ENCODE measurements at places on chromosomes 1 and 21. TPM values are rescaled to one million over a fixed set of nuclear protein-coding genes. Genes with fewer than 3 reads are reported as not detected.
A peak's percentile ranks its signal among the peaks of the same experiment; 100 is the strongest.

Gene CYYR1
- not detected for total RNA-seq

Gene TMEM125
- not detected for total RNA-seq

Gene OR2M4
- total RNA-seq: not detected

Gene SLAMF7
- not detected for total RNA-seq

Gene TSTD1
- total RNA-seq: not detected

- H3K27me3 ChIP-seq: peaks cover 2% of the 10 kb centered on the region
- H3K4me1 ChIP-seq: peaks cover 41% of the 10 kb centered on the region
- H3K36me3 ChIP-seq: peaks cover 14% of the 10 kb centered on the region
- no peak for DNase-seq
Measured at GRCh38 chr21:28993293-28993629, 584 bp upstream of the LTN1 start.

DNA sequence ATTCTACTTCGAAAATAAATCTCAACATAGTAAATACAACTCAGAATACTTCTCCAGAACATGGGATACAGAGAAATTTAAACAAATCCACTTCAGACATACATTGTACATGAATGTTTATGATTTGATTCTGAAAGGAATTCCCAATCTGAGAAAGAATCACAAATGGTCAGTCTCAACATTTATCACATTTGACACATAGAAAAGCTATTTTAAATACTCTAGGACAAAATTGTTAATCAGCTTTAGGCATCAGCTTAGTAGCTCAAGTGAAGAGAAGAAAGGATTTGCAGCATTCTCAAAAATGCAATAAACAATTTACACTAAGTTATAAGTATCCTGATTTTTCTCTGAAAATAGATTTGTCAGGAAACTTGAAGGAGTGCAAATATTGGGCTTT is 184.8 kb downstream of the PTPRC start:
- no peak for DNase-seq
- no peaks in the 10 kb centered on the region for H3K4me1 ChIP-seq
- no peak overlapping the region for H3K27ac ChIP-seq
- H3K27me3 ChIP-seq: peaks cover 1% of the 10 kb centered on the region

DNA sequence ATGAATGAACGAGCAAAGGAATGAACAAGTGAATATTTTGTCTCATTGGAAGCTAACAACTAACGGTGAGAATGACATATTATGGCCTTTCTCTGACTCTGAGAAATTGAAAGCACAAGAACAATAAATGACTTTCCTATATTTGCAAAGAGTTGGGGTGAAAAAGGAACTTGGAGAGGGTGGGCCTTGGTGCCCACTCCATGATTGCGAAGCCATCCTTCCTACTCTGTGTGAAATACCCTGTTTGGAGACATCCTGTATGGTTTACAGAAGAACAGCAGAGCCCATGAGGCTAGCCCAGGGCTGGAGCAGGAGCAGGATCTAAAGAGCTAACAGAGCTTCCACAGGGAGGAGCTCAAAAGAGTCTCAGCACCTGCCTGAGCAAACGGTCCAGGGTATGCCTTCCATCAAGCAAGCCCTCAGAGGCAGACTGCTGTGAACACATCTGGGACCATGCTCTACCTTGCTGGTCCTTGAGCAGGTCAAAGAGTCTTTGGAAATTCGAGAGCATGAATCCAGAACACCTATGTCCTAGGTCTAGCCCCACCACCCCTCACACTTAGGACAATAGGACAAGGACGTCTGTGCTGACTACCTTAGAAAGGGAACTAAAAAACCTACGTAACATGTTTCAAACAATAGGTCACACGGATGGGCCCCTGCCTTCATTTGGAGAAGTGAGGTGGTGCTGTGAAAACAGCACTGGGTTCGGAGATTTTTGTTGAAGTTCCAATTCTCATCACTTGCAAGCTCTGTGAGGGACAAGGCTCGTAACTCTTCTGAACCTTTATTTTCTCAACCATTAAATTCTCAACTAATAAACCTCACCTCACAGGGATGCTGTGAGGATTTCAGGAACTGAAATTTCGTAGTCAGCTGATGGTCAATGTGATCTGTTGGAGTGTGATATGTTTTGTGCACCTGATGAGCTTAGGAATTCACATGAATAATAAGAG is 377.4 kb downstream of the RRAGC start:
- DNase-seq: no peak
- H3K4me3 ChIP-seq: no peak overlapping the region
- no peak overlapping the region for H3K27ac ChIP-seq
- H3K4me1 ChIP-seq: no peaks in the 10 kb centered on the region
- no peaks in the 10 kb centered on the region for H3K27me3 ChIP-seq

DNA sequence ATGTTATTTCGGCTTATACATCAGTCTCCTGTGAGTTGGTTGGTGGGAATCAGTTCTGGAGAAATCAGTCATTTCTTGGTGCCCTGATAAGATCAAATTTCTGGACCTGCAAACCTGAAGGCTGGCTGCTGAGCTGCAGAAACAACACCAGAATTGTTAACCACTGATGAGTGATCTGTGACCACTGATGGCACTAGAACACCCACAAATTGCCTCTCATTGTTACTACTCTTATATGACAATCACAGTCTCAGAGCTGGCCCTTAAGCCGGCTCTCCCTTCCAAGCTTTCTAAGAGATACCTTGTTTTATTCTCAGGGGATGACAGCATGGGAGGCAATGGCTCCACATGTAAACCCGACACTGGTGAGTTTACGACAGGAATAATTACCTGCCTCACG is 1.9 kb downstream of the C1orf162 start:
- DNase-seq: no peak
- no peaks in the 10 kb centered on the region for H3K27me3 ChIP-seq
- H3K4me1 ChIP-seq: peaks cover 15% of the 10 kb centered on the region
- no peak overlapping the region for H3K4me3 ChIP-seq

- H3K4me1 ChIP-seq: no peaks in the 10 kb centered on the region
- peaks cover 9% of the 10 kb centered on the region for H3K36me3 ChIP-seq
- DNase-seq: no peak
- no peak overlapping the region for H3K4me3 ChIP-seq
Measured at GRCh38 chr1:2299131-2299627, 71.1 kb downstream of the SKI start.

DNA sequence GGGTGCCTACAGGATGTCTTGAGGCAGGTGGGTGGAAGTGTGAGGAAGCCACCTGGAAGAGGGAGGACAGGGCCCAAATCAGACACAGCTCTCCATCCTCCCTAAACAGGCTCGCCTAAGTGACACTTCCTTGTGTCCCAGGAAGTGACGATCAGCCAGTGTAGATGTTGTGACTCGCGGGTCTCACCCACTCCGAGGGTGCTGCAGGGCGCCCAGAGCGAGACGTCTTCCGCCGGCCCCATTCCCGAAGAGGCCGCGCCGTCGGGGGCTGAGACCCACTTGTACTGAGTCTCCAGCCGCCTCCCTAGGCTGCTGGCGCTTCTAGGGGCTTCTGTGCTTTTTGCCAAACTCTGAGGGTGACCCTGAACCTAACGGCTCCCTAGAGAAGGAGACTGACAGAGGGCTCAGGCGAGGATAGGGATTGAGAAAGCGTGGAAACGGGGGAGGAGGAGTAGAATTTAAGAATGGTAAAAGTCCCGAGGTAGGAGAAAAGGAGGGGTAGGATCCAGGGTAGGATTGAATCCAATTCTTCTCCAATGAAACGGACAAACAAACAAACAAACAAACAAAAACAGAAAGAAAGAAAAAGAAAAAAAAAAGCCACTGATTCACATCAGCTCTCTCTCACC is 543 bp upstream of the MARK1 start:
- DNase-seq: no peak
- H3K27ac ChIP-seq: no peak overlapping the region
- peaks cover 10% of the 10 kb centered on the region for H3K4me1 ChIP-seq
- H3K36me3 ChIP-seq: no peaks in the 10 kb centered on the region

DNA sequence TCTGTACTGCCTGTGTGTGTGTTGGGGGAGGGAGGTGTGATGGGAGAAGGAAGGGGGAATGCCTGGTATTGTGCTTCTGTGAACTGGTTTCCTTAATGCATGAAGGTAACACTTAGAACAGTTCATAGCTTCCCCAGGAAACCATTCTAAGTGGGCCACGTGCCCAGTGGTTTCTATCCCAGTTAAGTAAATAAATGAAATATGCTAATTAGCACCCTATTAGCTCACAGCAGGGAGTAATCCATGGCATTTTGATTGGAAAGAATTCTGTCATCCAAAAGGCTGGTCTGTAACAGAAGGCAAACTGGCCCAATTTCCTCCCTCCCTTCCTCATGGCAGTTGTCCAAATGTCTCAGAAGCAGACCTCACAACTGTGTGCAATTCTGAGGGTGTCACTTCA is 199.3 kb downstream of the TTLL7 start:
- no peak for DNase-seq
- no peaks in the 10 kb centered on the region for H3K36me3 ChIP-seq
- no peaks in the 10 kb centered on the region for H3K27me3 ChIP-seq

DNA sequence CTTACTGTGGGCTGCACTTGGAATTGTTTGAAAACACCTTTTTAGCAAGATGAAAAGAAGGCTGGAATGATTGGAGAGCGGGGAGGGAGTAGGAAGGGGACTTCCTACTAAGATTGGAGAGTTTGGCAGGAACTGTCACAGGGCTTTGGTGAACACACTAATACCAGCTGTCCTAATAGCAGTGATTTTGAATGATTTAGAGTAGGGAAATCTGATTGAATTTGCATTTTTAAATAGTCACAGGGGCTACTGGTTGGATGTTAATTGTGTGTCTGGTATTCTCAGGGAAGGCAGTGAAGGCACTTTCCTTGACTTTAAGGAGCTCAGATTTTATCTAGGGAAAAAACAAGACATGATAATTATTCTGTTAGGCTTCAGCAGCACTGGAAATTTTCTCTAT is 2.5 kb upstream of the HMGCL start:
- DNase-seq: no peak
- H3K4me1 ChIP-seq: peaks cover 23% of the 10 kb centered on the region
- H3K36me3 ChIP-seq: no peaks in the 10 kb centered on the region
- no peak overlapping the region for H3K27ac ChIP-seq

DNA sequence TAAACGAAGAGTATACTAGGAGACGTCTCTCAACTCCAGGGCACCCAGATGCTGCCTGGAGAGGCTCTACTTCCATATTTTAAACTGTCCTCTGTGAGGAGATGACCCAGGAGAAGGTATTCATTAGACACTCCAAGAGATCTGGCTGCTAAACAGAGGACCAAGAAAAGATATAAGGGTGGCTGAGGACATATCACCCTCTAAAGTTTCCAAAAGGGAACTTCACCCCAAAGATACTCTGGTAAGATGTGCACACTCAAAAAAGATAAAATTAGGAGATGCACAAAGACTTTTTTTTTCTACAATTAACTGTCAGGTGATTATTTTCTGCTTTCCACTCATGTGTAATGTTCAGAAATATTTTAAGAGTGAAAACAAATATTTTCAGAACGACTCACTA is 1.4 kb downstream of the ZNF670 start:
- peaks cover 27% of the 10 kb centered on the region for H3K4me1 ChIP-seq
- DNase-seq: peak; percentile 13
- H3K27me3 ChIP-seq: no peaks in the 10 kb centered on the region
- H3K4me3 ChIP-seq: peak overlapping the region; percentile 93

DNA sequence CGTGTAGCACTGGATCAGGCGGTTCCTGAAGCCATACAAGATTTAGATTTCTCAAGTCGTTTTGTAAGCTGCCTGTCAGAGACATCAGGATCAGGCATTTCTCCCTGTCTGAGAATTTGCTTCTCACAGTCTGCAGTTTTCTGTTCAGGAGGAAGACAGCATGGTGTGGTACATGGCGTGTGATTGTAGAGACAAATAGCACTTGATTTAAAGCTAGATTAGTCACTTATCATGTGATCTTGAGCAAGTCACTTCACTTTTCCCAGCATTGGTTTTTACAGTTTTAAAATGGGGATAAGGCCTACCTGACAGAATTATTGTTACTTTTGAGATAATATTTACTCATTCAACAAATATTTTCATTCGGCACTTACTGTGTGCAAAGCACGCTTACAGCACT is 63.3 kb downstream of the AK4 start:
- H3K27me3 ChIP-seq: no peaks in the 10 kb centered on the region
- peaks cover 6% of the 10 kb centered on the region for H3K4me1 ChIP-seq
- H3K4me3 ChIP-seq: no peak overlapping the region

- H3K4me3 ChIP-seq: no peak overlapping the region
- DNase-seq: peak; percentile 42
- no peak overlapping the region for H3K27ac ChIP-seq
- peaks cover 10% of the 10 kb centered on the region for H3K4me1 ChIP-seq
- H3K27me3 ChIP-seq: peaks cover under 1% of the 10 kb centered on the region
- peaks cover 34% of the 10 kb centered on the region for H3K36me3 ChIP-seq
Measured at GRCh38 chr1:43372172-43372571, 4.4 kb upstream of the ELOVL1 start.

- DNase-seq: no peak
- H3K4me1 ChIP-seq: no peaks in the 10 kb centered on the region
- H3K27ac ChIP-seq: no peak overlapping the region
- H3K4me3 ChIP-seq: no peak overlapping the region
- H3K27me3 ChIP-seq: no peaks in the 10 kb centered on the region
Measured at GRCh38 chr1:56169856-56170255, 409.5 kb downstream of the PLPP3 start.

GRCh38 chr1:80498673-80499072 is 1302.1 kb upstream of the ADGRL2 start:
- no peaks in the 10 kb centered on the region for H3K27me3 ChIP-seq
- H3K27ac ChIP-seq: no peak overlapping the region
- no peak for DNase-seq
- H3K36me3 ChIP-seq: no peaks in the 10 kb centered on the region
- no peak overlapping the region for H3K4me3 ChIP-seq
- no peaks in the 10 kb centered on the region for H3K4me1 ChIP-seq
